ENCODE measurements at places on chromosomes 6 and 20.

GRCh38 chr6:90121982-90122381, 174.7 kb downstream of the BACH2 start:
- no peak for DNase-seq

DNA sequence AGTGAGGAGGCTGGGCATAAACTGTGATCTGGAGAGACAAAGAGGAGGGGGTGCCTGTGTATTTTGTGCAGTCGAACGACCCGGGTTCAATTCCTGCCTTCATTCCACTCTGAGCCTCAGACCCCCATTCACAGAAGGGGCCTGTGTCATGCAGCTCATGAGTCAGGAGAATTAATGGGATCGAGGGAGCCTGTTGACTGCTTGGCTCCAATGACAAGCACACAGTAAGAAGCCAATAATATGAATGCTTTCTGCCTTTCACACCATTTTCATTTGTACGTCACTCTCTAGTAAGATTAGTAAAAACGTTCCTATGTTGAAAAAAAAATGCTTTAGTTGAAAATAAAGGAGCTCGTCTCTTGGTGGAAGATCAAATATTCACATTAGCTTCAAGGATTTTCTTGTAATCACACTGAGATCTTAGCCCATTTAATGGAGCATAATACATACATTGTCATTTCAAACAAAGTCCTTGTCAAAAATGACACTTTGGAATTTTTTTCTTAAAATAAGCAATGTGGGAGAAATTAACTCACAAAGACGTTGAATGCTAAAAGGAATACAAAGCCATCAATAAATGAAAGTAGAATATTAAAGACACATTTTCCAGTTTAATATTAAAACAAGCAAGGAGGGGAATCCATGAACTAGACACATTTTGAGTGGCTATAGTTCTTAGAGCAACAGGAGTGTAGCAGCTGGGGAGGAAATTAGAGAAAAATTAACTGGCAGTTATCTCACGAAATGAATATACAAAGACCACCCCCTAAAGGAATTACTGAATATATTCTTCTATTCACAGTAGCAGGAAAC, 246.7 kb upstream of the AFDN start:
- no peak for DNase-seq

DNA sequence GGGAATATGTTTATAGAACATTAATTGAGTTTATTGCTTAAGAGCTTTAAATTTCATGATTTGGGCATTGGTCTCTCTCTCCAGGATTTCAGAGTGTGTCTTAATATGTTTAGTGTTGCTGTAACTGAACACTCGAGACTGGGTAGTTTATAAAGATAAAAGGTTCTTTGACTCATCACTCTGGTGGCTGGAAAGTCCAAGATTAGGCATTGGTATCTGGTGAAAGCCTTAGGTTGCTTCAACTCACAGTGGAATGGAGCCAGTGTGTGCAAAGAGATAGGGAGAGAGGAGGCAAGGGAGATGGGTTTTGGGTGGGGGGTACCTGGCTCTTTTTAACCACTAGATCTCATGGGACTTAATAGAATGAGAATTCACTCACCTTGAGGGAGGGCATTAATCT, 35.6 kb upstream of the DTNBP1 start:
- no peak for DNase-seq

- peak; percentile 88 for DNase-seq
These were observed 719 bp downstream of the HSP90AB1 start for GRCh38 chr6:44247338-44248302.

GRCh38 chr6:11878029-11878428, 99.4 kb upstream of the ADTRP start:
- DNase-seq: no peak

DNA sequence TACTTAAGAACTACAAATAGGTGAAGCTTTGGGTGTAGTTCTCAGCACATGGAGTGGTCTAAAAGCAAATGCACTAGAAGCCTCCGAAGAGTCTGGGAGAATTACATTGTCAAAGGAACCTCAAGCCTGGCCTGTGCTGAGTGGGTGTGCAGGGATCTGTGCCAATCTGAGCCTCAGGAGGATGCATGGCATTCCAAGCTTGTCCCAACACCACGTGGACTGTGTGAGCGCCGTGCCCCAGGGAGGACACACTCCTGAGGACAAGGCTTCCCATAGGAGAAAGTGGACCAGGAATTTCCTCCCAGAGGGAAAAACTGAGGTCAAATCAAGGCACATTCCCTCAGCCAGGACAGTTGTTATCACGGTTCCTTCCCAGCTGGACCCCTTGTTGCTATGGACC, 185.8 kb downstream of the QKI start:
- no peak for DNase-seq

DNA sequence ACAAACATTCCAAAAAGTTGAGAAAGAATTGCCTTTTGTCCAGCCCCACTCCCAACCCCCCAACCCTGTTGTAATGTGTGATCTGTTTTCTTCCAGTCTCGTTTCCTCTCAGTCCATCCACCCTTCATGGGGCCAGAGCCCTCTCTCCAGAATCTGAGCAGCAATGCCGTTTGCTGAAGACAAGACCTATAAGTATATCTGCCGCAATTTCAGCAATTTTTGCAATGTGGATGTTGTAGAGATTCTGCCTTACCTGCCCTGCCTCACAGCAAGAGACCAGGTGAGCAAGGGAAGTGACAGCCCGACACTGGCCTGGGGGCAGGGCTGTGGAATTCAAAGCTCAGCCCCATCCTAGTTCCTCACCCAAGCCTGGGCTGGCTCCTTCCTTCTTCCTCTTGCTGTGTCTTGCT, 7.8 kb downstream of the MAVS start:
- DNase-seq: no peak

- DNase-seq: no peak
These were observed 54.6 kb downstream of the FYN start for GRCh38 chr6:111818539-111819226.

DNA sequence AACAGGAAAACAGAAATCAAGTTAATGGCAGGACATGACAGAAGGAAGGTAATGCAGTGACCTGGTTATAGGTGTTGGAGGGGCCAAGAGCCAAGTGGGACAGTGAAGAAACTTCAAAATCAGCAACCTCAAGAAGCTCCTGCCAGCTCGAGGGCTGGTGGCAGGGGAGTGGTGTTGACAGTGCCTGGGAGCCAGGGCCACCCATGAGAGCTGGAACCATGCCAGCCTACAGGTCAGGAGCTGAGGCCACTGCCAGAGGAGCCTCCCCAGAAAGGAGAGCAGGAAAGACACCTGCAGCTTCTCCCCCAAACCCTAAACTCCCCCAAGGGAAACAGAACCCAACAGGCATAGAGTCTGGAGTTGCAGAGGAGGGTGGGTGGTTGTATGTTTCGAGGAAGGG, 262.1 kb downstream of the LRFN2 start:
- DNase-seq: no peak

GRCh38 chr6:156809446-156810178, 32.4 kb downstream of the ARID1B start:
- no peak for DNase-seq

All from activated CD4-positive, alpha-beta T cell treated with anti-CD3 and anti-CD28 coated beads, Interleukin-2, Interleukin-6, amounts not matched to agents 100 ng/mL and 50 ng/mL, durations not matched to agents 16 hours and 8 hours (primary cell).